T-cell (primary cell): ENCODE measurements at places on chromosomes 3 and 15.

- H3K27ac ChIP-seq, result no peak overlapping the region
- H3K36me3 ChIP-seq, result no peaks in the 10 kb centered on the region
- DNase-seq, result no peak
- peaks cover 26% of the 10 kb centered on the region for H3K27me3 ChIP-seq
Measured at GRCh38 chr3:184470551-184470950, 90.7 kb downstream of the CHRD start.

DNA sequence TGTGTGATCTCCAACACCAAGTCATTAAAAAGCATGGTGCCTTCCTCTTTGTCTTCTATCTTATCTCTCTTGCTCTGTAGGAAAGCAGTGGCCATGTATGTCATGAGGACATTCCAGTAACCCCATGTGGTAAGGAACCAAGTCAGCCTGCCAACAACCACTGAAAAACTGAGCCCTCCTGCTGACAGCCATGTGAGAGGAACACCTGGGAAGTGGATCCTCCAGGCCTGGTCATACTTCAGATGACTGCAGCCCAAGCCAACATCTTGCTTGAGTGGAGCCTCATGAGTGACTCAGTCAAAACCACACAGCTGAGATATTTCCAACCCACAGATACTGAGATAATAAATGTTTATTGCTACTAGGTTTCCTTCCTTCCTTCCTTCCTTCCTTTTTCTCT, 597.3 kb downstream of the ZIC1 start:
- no peak overlapping the region for H3K4me3 ChIP-seq
- H3K4me1 ChIP-seq, result no peaks in the 10 kb centered on the region

- H3K4me1 ChIP-seq, result peaks cover 4% of the 10 kb centered on the region
- DNase-seq, result peak; percentile 35
- peaks cover 73% of the 10 kb centered on the region for H3K36me3 ChIP-seq
- no peak overlapping the region for H3K4me3 ChIP-seq
Measured at GRCh38 chr3:196073255-196073753, 8.6 kb downstream of the TFRC start.

DNA sequence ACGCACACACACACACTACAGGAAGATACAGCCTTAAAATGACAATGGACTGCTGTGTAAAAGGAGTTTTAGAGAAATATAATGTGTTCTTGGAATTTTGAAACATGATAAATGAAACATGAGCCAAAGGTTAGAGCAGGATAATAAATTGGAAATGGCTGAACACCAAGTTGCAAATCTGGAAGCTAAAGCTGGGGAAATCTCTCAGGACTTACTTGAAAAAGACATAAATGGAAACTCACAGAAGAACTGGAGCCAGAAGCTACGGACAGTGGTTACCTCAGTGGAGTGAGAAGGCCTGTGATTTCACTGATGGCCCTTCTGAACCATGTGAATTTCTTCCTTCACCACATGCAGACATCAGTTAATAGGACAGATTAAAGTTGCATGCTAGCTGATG, 37.3 kb upstream of the ATP10A start:
- no peak for DNase-seq
- H3K27ac ChIP-seq, result no peak overlapping the region
- H3K27me3 ChIP-seq, result no peaks in the 10 kb centered on the region
- no peaks in the 10 kb centered on the region for H3K4me1 ChIP-seq
- no peak overlapping the region for H3K4me3 ChIP-seq
- H3K36me3 ChIP-seq, result no peaks in the 10 kb centered on the region

DNA sequence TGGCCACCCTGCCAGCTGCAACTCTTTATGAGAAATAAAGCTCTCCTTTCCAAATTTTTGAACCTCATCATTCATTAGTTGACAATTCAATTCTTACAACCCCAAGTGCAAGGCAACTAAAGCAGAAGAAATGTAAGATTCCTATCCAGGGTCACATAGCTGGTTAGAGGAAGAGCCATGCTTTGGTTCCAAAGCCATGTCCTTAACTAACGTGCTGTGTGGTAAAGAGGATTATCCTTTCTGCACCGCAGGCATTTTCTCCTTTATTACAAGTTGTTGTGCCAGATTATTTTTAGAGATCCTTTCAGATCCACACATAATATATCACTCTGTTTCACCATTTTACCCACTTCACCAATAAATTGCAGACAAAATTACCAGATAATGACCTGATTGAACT, 36.5 kb downstream of the TM4SF18 start:
- H3K27ac ChIP-seq, result no peak overlapping the region
- no peak overlapping the region for H3K4me3 ChIP-seq
- H3K27me3 ChIP-seq, result no peaks in the 10 kb centered on the region
- DNase-seq, result no peak

DNA sequence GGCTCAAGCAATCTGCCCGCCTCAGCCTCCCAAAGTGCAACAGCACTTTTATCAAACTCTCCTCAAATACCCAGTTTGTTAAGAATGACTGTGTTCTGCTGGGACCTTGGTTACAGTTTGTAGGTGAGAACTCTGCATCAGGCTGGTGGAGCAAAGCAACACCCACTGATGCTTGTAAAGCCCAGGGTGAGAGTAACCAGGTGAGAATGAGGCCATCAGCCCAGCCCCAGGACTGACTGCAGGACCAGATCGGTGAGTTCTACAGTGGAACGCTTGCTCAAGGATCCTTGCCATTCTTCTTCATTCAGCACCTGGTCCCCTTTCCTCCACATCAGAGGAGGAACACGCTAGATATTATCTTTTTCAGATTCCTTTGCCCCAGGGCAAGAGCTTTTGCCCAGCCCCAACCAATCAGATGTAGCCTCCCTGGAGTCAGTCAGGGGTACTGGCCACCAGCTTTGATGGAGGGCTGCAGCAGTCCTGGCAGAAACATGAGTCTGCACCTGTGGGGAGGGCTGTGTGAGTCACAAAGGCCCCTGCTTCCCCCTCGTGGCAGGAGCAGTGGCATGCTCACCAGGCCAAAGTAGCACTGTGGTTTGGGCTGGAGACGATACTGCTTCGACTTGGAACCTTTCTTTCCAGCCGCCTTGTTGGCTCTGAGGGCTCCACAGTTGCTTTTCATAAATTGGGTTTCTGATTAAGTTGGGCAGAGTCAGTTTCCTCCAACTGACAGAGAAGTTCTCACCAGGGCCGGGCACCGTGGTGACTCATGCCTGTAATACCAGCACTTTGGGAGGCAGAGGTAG, 3.5 kb upstream of the SHISA5 start:
- no peaks in the 10 kb centered on the region for H3K36me3 ChIP-seq
- peaks cover 21% of the 10 kb centered on the region for H3K4me1 ChIP-seq
- H3K27me3 ChIP-seq, result no peaks in the 10 kb centered on the region

DNA sequence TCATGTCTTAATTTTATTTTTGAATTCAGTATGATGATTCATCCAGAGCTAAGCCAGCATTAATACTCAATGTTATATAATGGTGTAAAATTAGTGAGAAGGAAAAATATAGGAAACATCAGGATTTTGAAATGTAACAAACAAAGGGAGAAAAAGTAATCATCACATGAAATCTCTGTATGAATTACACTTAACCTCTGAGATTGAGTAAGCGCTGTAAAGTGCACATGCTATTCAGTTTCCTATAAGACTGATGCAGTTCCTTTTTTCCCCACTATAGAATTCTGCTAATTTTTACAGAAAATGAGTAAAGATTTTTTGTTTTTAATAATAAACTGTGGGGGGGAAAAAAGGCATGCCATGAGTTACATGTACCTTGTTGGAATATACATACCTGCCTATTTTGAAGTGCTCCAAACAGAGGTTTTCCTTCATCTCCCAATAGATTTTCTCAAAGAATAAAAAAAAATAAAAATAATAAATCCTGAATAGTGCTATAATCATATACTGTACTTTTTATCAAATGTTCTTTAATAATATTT, 64.0 kb upstream of the TTBK2 start:
- H3K27ac ChIP-seq, result no peak overlapping the region
- no peak overlapping the region for H3K4me3 ChIP-seq
- no peaks in the 10 kb centered on the region for H3K4me1 ChIP-seq
- no peak for DNase-seq
- peaks cover 13% of the 10 kb centered on the region for H3K36me3 ChIP-seq

DNA sequence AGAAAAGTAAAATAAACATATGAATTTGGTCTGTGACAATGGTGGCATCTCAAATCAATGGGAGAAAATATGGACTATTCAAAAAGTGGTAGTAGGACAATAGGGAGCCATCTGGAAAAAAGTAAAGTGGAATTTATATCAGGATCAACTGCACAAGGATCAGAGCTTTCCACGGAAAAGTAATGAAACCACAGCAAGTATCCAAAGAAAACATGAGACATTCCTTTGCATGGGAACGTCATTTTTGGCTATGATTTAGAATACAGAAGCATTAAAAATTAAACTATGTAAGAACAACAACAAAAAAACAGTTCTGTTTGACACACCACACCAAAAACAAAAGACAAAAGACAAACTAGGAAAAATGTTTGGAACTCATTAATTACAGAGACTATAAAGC, 18.7 kb downstream of the CRBN start:
- peaks cover 7% of the 10 kb centered on the region for H3K36me3 ChIP-seq
- H3K4me1 ChIP-seq, result peaks cover 6% of the 10 kb centered on the region
- no peak for DNase-seq
- H3K4me3 ChIP-seq, result no peak overlapping the region
- H3K27ac ChIP-seq, result no peak overlapping the region

DNA sequence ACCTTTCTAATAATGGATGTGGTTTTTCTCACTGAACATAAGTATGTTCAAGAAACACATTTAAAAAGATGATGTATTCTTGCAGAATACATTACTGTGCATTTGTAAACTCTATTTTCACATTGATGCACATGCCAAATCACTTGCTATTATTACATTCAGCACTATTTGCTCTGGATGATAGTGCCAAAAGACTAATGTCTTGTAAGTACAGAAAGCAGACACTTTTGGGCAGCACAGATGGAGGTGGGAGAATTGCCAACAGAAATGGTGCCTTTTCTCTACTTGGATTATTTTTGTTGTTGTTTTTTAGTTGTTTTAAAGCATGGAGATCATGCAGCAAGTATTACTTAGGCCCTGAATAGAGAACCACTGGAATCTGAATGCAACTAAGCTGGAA, 10.2 kb upstream of the FGF12 start:
- no peaks in the 10 kb centered on the region for H3K27me3 ChIP-seq
- no peak overlapping the region for H3K4me3 ChIP-seq
- H3K4me1 ChIP-seq, result no peaks in the 10 kb centered on the region
- DNase-seq, result no peak
- no peak overlapping the region for H3K27ac ChIP-seq

- H3K4me3 ChIP-seq, result no peak overlapping the region
- no peaks in the 10 kb centered on the region for H3K4me1 ChIP-seq
- no peak overlapping the region for H3K27ac ChIP-seq
- no peaks in the 10 kb centered on the region for H3K27me3 ChIP-seq
- H3K36me3 ChIP-seq, result no peaks in the 10 kb centered on the region
Measured at GRCh38 chr3:5678248-5678647, 490.7 kb downstream of the EDEM1 start.

DNA sequence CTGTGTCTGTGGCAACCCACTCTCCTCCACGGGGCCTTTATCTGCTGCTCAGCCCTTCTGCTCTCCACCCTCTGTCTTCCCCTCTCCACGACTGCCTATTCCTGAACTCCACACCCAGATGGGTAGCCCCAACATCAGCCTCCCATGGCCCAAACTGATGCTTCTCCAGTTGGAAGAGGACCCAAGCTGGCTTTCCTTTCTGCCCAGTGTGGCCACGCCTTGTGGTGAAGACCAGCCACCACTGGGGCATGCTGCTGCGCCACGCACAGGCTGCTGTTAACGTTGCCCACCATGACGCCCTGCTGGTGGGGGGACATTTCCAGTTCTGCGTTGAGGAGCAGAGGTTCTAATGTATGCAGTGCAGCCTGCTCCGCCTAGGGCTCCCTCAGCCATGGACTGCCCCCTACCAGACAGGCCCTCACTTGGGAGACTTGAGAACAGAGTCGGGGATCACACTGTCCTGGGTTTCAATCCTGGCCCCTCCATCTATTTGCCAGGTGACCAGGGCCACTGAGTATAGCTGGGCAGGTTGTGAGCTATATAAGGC, 26.9 kb downstream of the CFAP100 start:
- H3K4me3 ChIP-seq, result no peak overlapping the region
- H3K27me3 ChIP-seq, result no peaks in the 10 kb centered on the region
- no peak overlapping the region for H3K27ac ChIP-seq
- H3K36me3 ChIP-seq, result no peaks in the 10 kb centered on the region

- no peak overlapping the region for H3K27ac ChIP-seq
- no peaks in the 10 kb centered on the region for H3K36me3 ChIP-seq
- no peak overlapping the region for H3K4me3 ChIP-seq
Measured at GRCh38 chr3:130490241-130490640, 26.7 kb upstream of the COL6A6 start.

GRCh38 chr15:36907295-36907694, 193.1 kb downstream of the MEIS2 start:
- H3K36me3 ChIP-seq, result no peaks in the 10 kb centered on the region
- H3K27ac ChIP-seq, result no peak overlapping the region
- DNase-seq, result no peak
- no peaks in the 10 kb centered on the region for H3K4me1 ChIP-seq

- no peak for DNase-seq
- no peaks in the 10 kb centered on the region for H3K36me3 ChIP-seq
- peaks cover 9% of the 10 kb centered on the region for H3K4me1 ChIP-seq
- H3K27ac ChIP-seq, result no peak overlapping the region
Measured at GRCh38 chr15:29456255-29456654, 186.6 kb upstream of the NSMCE3 start.

DNA sequence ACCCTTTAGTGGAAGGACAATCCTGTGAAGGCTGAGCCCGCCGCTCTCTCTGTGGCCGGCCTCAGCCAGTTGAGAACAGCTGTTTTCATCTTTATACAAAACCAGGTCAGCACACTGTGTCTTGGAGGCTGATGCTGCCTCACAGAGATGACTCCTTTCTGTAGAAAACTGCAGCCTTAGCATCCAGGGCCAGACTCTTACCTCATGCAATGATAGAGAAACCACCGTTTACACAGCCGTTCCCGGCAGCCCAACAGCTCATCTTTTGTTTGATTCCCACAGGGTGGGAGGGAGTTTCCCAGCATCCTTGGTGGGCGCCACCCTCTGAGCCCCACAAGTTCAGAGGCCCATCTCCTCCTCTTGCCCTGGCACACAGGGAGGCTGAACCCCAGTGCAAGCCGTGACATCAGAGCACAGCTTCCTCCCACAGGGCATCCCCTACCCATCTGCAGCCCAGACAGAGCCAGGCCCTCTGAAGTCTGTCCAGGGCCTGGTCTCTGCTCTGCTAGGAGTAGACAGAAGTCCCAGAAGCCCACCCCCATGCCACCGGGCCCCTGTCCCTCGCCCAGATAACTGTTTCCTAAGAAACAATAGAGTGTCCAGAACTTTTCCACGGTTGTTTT, 105.0 kb downstream of the LRRK1 start:
- no peaks in the 10 kb centered on the region for H3K27me3 ChIP-seq
- no peaks in the 10 kb centered on the region for H3K4me1 ChIP-seq
- no peak overlapping the region for H3K4me3 ChIP-seq
- no peak overlapping the region for H3K27ac ChIP-seq
- no peak for DNase-seq

DNA sequence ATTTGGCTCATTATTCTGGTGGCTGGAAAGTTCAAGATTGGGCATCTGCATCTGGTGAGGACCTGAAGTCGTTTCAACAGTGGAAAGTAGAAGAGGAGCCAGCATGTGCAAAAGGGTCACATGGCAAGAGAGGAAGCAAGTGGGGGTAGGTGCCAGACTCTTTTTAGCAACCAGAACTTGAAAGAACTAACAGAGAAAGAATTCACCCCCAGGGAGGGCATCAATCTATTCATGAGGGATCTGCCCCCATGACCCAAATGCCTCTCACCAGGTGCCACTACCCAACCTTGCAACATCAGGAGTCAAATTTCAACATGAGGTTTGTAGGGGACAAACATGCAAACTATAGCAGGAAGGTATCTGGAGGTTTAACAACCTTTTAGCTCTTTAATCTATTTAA, 10.3 kb upstream of the RYK start:
- DNase-seq, result no peak
- no peaks in the 10 kb centered on the region for H3K27me3 ChIP-seq
